NCI-H345 (cell line): ENCODE measurements at places on chromosomes 7 and 10.

DNA sequence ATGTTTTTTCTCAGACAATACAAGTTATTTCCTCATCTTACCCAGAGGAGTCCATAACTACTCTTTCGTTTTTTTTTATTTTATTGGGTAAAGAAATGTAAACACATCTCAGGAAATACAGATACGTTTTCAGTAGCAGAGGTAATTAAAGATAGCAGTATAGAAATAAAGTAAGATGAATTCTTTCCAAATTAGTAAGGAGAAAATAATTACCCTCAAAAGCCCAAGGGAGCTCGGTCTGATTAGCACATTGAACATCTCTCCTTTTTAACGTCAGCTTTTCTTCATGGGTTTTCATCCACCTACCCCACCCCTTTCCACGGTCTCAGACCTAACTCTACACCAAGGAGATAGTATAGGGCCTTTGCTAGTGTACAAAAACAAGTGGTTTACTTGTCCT lies 294.2 kb downstream of the GRID1 start:
- no peak for DNase-seq

- no peak for DNase-seq
Measured at GRCh38 chr7:69218576-69218975, 379.7 kb upstream of the AUTS2 start.

- DNase-seq = no peak
Measured at GRCh38 chr7:30705008-30705407, 22.8 kb upstream of the CRHR2 start.

GRCh38 chr10:70661623-70662361 lies 10.5 kb upstream of the ADAMTS14 start:
- DNase-seq = no peak

DNA sequence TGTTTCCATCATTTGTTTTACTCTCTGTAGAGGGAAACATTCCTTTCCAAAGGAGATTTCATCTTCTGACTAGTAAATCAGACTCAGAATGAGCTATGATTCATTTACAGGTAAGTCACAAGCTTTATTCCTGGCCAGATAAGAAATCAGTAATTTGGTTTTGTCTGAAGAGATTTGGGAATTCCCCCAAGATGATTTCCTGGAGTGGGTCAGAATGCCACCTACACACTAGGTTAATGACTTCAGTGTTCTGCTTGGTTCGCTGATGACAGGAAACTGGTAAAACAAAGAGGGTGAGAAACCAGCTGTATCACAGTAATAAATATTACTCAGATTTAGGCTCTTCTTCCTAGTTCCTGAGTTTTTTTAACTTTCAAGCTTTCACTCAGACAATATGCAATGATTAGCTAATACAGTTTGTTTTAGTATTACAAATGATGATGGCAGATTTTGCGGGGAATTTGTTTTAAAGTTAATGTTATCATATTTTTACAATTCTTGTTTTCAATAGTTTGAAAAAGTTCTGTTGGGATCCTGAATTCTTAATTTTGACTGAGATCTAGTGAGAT lies 8.3 kb upstream of the ASZ1 start:
- no peak for DNase-seq

DNA sequence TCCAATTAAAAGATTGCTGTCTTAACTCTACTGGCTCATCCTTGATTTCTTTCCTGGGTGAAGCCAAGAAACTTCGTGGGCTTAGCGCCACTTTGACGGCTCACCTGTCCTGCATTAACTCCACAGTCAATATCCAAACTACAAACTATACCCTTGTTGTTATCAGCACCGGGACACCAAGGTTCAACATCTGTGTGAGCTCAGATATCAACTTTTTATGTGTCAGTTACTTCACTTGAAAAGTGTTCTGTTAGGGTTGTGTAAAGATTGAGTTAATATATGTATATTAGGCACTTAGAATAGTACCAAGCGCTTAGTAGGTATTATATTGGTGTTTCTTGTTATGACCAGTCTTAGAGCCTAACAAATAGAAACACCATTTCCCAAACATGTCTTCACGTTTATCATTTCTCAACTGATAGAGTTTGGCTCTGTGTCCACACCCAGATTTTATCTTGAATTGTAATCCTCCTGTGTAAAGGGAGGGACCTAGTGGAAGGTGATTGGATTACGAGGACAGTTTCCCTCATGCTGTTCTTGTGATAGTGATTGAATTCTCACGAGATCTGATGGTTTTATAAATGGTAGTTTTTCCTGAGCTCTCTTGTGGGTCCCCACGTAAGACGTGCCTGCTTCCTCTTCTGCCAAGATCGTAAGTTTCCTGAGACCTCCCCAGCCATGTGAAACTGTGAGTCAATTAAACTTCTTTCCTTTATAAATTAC lies 19.0 kb upstream of the ST8SIA6 start:
- DNase-seq = no peak

DNA sequence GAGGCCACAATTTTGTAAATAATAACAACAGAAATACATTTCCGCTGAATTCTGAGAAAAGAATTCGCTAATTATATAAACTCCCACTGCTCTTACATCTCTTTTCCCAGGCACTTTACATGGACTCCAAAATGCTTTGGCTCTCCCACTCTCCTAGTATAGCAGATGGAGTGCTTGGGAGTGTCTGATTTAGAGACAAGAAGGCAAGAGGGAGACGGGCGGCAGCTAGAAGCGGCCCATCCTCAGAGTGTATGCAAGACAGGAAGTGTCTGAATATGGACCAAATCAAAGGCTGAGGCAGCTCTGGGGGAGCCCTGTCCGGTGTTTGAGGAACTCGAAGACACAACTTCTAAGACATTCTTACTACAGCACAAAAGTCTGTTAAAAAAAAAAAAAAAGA lies 212.1 kb downstream of the GFRA1 start:
- DNase-seq = no peak

- no peak for DNase-seq
Measured at GRCh38 chr7:80726666-80727065, 88.2 kb downstream of the CD36 start.

- DNase-seq = no peak
Measured at GRCh38 chr7:156499247-156499881, 141.2 kb upstream of the RNF32 start.

DNA sequence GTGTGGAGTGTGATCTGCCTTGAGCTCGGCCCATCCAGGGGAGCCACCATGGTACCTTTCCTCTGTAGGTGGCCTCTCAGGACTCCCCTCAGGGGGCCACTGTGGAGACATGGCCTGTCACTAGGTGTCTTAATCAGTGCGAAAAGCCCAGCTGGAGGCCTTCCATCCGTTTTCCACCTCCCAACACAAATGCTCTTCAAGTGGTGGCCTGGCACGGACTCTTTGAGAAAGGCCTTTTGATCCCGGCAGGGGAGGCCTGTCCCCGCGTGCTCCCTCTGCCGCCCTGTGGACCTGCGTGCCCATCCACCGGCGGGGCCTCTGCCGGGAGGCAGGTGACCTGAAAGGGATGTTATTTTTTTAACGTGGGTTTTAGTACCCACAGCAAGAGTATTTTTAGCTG lies 149.5 kb downstream of the RGS10 start:
- DNase-seq = peak; percentile 2

- DNase-seq = no peak
Measured at GRCh38 chr7:24966802-24967201, 13.2 kb downstream of the OSBPL3 start.

GRCh38 chr7:124784879-124785818 lies 19.6 kb upstream of the GPR37 start:
- peak; percentile 62 for DNase-seq
